ENCODE measurements at places on chromosomes 12 and 14.

- no peak for DNase-seq
These were observed 425.8 kb downstream of the RAD51B start for GRCh38 chr14:68245146-68246073.

DNA sequence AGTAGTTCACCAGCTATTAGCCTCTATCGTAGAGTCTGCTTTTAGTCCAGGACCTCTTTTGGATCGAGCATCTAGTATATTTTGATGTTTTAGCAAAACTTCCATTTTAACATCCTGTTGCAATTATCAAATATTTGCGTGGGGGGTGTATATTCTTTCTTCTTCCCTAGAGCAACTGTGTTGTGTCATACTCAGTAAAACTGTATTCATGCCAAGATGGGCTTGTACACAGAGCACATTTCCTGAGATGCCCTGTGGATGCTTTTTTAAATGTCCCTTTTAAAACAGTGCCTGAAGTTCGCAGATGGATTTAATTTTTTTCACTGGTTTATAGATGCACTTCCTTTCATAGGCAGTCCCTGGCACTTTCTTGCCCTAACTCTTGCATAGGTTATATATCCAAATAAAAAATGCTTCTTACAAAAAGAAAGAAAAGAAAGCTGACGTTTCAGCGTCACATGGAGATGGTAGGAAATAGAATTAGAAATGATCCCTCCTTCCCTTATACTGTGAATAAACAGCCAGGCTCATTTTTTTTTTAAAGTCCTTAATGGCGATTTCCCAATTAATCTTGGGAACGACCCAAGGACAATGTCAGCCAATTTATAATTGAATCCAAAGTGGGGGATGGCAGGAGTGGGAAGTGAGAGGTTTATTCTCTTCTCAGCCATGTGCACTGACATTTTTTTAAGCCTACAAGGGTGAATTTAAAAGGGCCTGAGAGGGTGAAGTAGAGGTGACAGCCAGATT is 247.0 kb downstream of the SLC41A2 start:
- DNase-seq, result no peak

GRCh38 chr12:113296557-113297213 is 38.2 kb downstream of the SLC8B1 start:
- no peak for DNase-seq

- DNase-seq, result no peak
These were observed 747 bp downstream of the HSPB8 start for GRCh38 chr12:119179335-119180021.

DNA sequence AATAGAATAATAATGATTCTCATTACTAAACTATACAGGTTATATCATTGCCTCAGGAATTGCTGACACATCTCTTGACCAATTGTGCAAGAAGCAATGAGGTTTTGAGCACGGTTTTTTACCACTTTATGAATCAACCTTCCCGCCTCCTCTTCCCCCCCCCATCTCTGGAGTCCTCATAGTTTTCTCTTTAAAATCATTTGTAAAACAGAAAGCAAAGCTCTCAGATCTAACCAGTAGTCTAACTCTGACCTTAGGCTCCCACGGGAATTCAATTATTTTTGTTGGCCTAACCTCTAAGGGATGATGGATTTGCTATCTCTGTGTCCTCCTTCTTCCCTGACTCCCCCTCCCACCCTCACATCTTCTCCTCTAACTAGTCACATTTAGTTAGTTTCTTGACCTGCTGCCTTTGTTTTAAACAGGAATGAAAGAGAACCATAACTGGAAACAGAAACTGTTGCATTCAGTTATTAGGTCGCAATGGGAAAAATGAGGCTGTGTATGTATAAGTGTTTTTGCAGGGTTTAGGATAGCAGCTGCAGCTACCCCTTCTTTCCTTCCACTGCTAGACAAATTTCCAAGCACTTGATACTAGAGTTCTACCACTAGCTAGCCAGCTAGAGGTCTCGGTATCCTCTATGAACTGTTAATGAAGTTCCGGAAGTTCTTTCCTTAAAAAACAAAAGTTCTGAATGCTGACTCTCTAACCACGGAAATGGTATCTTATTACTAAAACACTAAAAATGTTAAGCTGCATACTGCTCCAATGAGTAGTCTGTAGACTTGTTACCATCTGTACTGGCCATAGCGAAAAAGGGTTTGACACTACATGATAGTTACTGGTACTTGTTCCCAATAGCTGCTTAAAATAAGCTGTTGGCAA is 65.4 kb downstream of the TAOK3 start:
- no peak for DNase-seq

DNA sequence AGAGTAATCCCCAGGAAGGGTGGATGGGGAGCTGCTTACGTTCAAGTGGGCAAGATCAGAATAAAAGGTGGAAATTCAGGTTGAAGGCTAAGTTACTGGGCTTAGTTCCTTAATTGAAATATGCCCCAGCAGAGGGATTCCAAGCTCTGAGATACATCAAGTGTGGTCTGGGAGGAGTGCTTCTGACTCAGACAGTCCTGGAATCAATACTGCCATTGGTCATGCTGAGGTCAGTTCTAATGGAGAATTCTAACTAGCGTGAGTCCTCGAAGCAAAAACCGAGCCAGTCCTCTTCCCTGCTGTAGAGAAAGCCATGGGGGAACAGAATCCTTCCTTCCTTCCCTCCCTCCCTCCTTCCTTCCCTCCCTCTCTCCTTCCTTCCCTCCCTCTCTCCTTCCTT is 39.9 kb downstream of the NOS1 start:
- no peak for DNase-seq

GRCh38 chr12:46267825-46268582 is 839 bp downstream of the SLC38A1 start:
- peak; percentile 35 for DNase-seq
